ENCODE measurements at places on chromosomes 11 and 22. TPM values are rescaled to one million over a fixed set of nuclear protein-coding genes. Genes with fewer than 3 reads are reported as not detected.

The C11orf86 gene
- not detected for polyA plus RNA-seq

The GPR83 gene
- 0.11 TPM for polyA plus RNA-seq

The EFCAB6 gene
- 1.7 TPM for polyA plus RNA-seq

The ARAP1 gene
- 73.5 TPM for polyA plus RNA-seq

The MPZL3 gene
- polyA plus RNA-seq: 3.8 TPM

The UPB1 gene
- polyA plus RNA-seq: 0.30 TPM

The SPDYC gene
- 0.14 TPM for polyA plus RNA-seq

The HBG1 gene
- not detected for polyA plus RNA-seq

The PGGHG gene
- 1,516 TPM for polyA plus RNA-seq

The ZNF215 gene
- 1.6 TPM for polyA plus RNA-seq

The RASL10A gene
- 4.4 TPM for polyA plus RNA-seq

The GNG3 gene
- polyA plus RNA-seq: 0.26 TPM

The MMP11 gene
- polyA plus RNA-seq: 0.87 TPM

The F2 gene
- 0.19 TPM for polyA plus RNA-seq

The C11orf87 gene
- not detected for polyA plus RNA-seq

The RAB36 gene
- polyA plus RNA-seq: 7.3 TPM

The ANO1 gene
- polyA plus RNA-seq: 1.5 TPM

The NXPE2 gene
- polyA plus RNA-seq: not detected

The KRTAP5-7 gene
- polyA plus RNA-seq: not detected

The MRGPRX3 gene
- not detected for polyA plus RNA-seq

The CELSR1 gene
- 1.6 TPM for polyA plus RNA-seq

The ZBTB44 gene
- 6.4 TPM for polyA plus RNA-seq

The FUT4 gene
- polyA plus RNA-seq: 2.4 TPM

The RBMXL2 gene
- polyA plus RNA-seq: not detected

The NLRP6 gene
- 0.05 TPM for polyA plus RNA-seq

The OVOL1 gene
- 1.9 TPM for polyA plus RNA-seq

The ARHGAP20 gene
- polyA plus RNA-seq: 0.23 TPM

The NTM gene
- 0.45 TPM for polyA plus RNA-seq

The PRR5L gene
- polyA plus RNA-seq: 2.3 TPM

The NDUFV1 gene
- 206 TPM for polyA plus RNA-seq

The OR4S1 gene
- polyA plus RNA-seq: not detected

The PRR5 gene
- 12.7 TPM for polyA plus RNA-seq

The P2RY6 gene
- polyA plus RNA-seq: 0.49 TPM

The GLB1L2 gene
- polyA plus RNA-seq: 6.9 TPM

The TBX1 gene
- 0.40 TPM for polyA plus RNA-seq

The RRAS2 gene
- polyA plus RNA-seq: 10.2 TPM

The KIF18A gene
- 0.05 TPM for polyA plus RNA-seq

The ZNF280B gene
- 0.38 TPM for polyA plus RNA-seq

The DTX4 gene
- 9.0 TPM for polyA plus RNA-seq

The VSIG10L2 gene
- polyA plus RNA-seq: 0.14 TPM

The ESAM gene
- 27.1 TPM for polyA plus RNA-seq

The TRPC6 gene
- 0.19 TPM for polyA plus RNA-seq

The MPEG1 gene
- polyA plus RNA-seq: 0.92 TPM

The TMEM132A gene
- 12.1 TPM for polyA plus RNA-seq

The EMID1 gene
- polyA plus RNA-seq: 11.7 TPM

The P4HA3 gene
- 0.38 TPM for polyA plus RNA-seq

The TSGA10IP gene
- not detected for polyA plus RNA-seq

The SREBF2 gene
- 37.3 TPM for polyA plus RNA-seq

The C1QTNF5 gene
- 22.2 TPM for polyA plus RNA-seq

The ANGPTL5 gene
- not detected for polyA plus RNA-seq

The RAC2 gene
- 3.7 TPM for polyA plus RNA-seq

All from pancreas (tissue), 10 donors.